GM06990 (cell line): ENCODE measurements at places on chromosomes 2 and 18.

GRCh38 chr2:221476195-221476594 is 95.9 kb downstream of the EPHA4 start:
- no peak for DNase-seq

DNA sequence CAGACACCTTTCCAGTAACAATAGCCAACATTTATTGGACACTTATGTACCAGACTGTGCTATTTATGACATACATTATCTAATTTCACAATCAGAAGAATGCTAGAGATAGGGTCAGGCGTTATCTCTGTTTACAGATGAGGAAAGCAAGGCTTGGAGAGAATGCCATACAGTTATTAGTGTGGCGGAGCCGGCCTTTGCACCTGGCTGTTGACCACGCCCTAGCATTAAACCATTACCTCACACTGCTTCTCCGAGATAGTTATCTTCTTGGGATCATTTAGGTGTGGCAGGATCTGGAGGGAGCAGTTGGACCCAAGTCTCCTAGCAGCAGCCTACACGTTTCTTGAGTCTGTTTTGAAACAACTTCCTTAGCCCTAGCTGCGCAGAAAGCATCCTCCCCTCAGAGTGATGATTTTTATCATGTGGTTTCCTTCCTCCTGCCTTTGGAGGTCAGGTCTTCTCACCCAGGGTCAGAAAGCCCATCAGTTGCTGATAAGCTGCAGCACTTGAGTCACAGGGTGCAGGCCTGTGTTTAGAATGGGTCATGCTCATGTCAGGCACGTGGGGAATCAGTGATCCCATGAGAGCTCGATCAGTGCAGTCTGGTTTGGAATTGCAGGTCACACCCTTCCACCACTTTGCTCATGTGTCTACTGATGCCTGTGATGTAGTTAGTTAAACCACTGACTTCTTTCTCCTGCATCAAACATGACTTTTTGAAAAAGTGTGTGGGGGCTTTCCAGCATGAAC is 118.2 kb downstream of the SPTBN1 start:
- no peak for DNase-seq

- DNase-seq: no peak
Observed at GRCh38 chr2:1321321-1321720, 91.9 kb upstream of the TPO start.

DNA sequence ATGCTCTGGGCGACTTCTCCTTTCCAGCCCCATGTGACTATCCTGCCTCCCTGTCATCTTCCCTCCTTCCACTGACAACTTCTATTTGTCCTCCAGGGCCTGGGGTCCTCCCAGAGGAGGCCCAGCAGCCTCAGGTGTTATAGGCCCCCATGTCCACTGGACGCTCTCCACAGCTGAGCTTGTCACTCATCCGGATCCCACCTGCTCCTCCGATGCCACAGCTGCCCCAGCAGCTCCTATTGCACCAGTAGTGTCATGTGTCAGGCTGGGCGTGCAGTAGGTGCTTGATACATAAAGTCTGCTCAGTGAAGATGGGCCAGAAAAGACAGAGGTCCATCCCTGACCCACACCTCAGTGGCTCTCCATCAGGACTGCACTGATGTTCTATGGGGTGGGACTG is 305.7 kb upstream of the MYT1L start:
- DNase-seq: no peak

- DNase-seq: no peak
Observed at GRCh38 chr18:62081248-62081647, 105.6 kb downstream of the PIGN start.

DNA sequence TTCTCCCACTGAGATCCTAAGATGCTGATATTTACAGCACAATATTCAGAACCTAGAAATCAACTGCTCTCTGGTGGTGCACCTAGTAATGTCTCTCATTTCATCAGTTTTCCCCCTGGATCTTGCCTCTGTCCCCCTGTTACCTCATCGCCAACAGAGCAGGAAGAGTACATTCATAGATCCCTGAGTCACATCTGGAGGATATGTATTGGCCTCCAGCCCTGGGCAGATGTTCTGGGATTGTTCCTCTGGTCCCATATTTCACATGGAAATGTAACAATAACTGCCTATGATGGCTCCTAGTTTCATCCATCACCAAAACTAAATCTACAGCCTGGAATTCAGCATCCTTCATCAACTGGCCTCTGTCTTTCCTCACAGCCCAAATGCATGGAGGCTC is 278.8 kb upstream of the SLC14A2 start:
- DNase-seq: no peak

- DNase-seq: no peak
Observed at GRCh38 chr18:48827291-48828193, 123.2 kb downstream of the SMAD7 start.

DNA sequence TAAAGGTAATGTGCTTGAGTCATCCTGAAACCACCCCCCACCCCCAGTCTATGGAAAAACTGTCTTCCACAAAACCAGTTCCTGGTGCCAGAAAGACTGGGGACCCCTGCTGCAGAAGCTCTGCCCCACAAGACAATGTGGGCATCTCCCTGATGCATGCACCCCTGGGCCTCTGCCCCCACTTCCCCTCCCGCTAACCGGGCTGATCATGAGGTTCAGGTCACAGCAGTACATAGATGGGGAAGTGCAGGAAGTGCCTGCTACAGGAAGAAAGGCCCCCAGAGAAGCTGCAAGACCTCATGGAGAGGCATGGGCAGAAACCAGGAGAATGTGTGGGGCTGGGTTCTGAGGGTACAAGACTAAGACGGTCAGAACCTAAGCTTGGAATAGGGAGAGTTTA is 243.4 kb upstream of the ID2 start:
- DNase-seq: no peak
